ENCODE measurements at places on chromosomes 5 and 9.

DNA sequence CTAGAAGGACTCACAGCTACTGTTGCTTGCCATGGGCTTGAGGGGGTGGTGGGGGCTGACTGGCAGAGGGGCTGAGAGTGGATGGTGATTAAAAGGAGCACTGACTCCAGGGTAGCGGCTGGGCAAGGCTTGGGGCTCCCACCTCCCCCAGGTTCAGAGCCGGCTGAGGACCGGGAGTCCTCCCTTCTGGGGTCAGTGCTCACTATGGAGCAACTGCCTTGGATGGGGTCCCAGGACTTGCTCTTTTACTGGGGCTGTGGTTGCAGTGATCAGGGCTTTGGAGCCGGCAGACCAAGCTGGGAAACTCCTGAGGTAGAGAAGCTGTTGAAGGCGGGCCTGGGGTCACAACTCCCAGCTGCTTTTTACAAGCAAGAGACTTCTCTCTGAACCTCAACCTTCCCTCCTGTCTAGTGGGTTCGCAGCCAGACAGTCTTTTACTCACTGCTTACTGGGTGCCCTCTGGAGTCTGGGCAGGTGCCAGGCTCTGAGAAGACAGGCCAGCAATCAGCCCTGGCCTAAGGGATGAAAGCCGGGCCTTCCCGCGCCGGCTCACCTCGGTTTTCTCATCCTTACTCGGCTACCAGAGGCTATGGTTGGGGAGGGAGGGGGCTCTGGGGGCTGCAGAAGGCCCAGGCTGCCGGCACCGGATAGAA is 795 bp upstream of the ASS1 start:
- DNase-seq = no peak

DNA sequence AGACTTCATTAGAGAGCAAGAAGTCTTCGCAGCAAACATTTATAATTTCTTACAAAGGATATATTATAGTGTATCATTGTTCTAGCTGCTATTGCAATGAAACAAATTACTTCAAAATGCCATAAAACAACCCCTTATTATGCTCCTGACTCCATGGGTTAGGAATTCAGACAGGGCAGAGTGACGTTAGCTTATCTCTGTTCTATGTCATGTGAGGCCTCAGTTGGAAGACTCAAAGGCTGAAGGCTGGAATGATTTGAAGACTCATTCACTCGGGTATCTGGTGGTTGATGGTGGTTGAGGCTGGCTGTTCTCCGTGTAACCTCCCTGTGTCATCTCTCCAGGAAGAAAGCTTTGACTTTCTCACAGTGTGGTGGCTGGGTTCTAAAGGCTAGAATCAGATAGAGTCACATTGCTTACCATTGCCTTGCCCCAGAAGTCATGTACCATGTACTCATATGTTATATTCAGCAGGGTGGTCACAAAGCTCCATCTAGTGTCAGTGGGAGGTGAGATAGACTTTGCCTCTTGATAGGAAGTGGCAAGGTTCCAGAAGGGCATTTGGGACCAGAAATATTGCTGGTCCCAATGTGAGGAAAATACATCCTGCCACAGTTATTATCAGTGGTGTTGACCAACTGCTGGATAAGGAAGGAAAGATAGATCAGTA is 226.9 kb downstream of the TMEM38B start:
- DNase-seq = no peak

DNA sequence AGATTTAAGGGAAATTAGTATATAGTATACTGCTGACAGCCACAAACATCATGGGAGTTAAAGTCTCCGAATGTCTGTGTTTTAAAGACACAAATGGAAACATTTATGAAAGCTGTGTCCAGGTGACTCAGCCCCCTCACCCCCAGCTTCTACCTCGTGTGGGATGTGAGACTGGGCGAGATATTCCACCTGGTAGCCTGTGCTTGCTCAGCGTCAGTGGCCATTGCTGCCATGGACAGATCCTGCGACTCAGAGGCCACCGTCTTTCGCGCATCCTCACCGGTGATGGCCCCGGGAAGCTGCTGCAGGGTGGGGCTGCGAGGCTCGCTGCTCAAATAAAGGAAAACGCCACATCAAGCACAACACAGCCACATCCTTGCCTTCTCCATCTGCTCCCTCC is 31.2 kb upstream of the EXOC3 start:
- peak; percentile 66 for DNase-seq

DNA sequence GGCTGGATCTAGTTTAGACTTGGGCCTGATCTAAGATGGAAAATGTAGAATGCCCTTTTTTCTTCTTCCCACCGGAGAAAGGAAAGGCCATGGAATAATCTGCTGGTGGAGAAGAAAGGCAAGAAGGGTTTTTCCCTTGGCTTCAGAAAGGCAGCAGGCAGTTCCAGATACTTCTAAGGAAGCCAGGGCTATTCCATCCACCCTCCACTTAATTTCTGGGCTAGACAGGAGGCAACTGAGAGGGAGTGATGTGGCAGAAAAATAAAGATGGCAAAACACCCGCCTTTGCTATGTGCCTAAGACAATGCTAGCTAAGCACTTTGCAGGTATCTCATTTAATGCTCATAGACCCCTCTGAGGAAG is 9.9 kb downstream of the MYOZ3 start:
- no peak for DNase-seq

DNA sequence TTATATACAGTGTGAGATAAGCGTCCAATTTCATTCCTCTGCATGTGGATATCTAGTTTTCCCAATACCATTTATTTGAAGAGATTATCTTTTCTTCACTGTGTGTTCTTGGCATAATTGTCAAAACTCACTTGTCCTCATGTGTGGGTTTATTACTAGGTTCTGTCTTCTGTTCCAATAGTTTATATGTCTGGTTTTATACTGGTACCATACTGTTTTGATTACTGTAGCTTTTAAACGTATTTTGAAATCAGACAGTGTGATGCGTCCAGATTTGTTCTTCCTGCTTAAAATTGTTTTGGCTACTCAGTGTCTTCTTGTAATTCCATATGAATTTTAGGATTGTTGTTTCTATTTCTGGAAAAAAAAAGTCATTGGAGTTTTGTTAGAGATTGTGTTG is 10.2 kb downstream of the NDUFAF2 start:
- DNase-seq = no peak

- DNase-seq = no peak
Measured at GRCh38 chr9:96497117-96497399, 47.1 kb downstream of the HABP4 start.

DNA sequence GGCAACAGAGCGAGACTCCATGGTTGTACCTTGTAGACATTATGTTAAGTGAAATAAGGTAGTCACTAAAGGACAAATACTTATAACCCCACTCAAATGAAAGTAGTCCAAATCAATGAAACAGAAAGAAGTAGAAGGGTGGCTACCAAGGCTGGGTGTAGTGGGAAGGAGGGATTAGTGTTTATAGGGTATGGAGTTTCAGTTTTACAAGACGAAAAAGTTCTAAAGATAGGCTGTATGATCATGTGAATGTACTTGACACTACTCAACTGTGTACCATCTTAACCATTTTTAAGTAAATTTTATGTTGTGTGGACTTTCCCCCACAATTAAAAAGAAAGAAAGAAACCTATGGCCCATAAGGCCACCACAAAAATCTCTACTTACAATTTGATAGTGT is 32.2 kb downstream of the ALDH7A1 start:
- no peak for DNase-seq

DNA sequence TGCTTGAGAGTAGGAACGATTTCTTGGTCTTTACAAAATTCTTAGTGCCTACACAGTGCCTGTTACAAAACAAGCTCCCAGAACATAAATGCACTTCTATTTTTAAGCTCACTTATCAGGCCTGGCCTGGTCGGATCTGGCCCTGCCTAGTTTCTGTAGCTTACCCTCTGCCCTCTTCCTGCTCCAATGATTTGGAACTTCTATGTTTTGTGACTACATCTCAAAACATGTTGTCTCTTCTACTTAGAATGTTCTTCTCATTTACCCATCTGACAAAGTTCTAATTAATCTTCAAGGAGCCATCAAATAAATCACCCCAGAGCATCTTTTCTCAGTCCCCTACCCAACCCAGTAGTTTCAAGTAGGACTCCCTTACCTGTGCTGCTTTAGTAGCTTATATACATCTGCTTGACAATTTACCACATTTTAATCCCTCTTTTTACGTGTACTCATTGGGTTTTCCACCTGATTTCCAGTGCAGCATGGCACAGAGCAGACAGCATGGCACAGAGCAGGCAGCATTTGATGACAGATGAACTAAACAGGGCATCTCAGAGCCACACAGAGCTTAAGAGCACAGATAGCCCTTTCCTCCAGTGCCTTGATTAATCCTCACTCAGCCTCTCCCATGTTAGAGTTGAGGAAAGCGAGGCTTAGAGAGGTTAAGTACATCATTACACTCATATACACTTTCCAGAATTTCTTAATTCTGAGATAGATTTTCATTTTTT is 171.9 kb downstream of the MAPKAP1 start:
- no peak for DNase-seq

GRCh38 chr5:172849606-172850453 is 15.8 kb downstream of the ERGIC1 start:
- DNase-seq = no peak

GRCh38 chr5:102649731-102650130 is 105.4 kb upstream of the PAM start:
- DNase-seq = no peak

DNA sequence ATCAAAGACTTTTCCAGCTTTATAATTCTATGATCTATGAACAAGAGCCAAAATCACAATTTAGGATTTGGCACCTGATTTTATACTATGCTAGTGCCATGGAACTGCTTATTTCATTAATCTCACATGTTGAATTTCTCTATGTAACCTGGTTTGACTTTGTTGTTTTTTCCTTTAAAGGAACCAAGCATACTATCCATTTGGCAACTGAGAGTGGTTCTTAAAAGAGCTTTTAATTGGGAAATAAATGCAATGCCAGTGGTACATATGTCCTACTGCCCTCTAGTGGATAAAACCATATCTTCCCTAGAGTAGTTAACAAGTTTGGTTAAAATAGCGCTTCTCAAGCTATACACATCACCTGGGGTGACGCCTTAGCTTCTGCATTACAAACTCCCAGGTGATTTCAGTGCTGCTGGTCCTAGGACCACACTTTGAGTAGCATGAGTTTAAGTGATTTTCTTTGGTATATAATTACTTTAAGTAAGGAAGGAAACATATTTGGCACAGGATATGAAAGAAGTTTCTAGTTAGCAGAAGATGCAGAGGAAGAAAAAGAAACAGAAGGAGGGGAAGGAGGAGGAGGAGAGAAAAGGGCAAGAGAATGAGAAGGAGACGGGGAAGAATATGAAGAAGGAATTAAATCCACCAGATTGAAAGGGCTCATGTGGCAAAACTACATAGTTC is 56.8 kb downstream of the FGF10 start:
- peak; percentile 55 for DNase-seq

- DNase-seq = no peak
Measured at GRCh38 chr5:100898504-100899346, 4.4 kb downstream of the ST8SIA4 start.

GRCh38 chr9:81268048-81268447 is 421.3 kb downstream of the TLE1 start:
- DNase-seq = no peak

DNA sequence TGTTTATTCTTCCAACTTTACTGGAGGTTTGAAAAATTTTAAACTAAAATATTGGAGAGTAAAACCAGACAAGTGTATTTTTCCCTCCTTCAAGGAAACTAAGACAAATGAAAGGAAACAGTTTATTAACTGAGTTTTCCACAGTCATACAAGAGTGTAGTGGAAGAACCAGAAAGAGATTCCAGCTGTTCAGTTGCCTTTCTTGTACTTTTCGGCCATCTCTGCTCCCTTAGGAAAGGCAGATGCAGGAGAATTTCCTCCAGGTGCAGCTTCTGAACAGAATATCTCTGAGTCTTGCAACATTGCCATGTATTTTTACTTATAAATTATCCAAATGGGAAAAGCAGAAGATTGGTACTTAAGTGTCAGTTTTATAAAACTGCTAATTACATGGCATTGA is 217.1 kb downstream of the MAST4 start:
- no peak for DNase-seq
